ENCODE measurements at places on chromosomes 6 and 20.

- no peak for DNase-seq
These were observed 259.2 kb downstream of the ADGB start for GRCh38 chr6:146857980-146858347.

DNA sequence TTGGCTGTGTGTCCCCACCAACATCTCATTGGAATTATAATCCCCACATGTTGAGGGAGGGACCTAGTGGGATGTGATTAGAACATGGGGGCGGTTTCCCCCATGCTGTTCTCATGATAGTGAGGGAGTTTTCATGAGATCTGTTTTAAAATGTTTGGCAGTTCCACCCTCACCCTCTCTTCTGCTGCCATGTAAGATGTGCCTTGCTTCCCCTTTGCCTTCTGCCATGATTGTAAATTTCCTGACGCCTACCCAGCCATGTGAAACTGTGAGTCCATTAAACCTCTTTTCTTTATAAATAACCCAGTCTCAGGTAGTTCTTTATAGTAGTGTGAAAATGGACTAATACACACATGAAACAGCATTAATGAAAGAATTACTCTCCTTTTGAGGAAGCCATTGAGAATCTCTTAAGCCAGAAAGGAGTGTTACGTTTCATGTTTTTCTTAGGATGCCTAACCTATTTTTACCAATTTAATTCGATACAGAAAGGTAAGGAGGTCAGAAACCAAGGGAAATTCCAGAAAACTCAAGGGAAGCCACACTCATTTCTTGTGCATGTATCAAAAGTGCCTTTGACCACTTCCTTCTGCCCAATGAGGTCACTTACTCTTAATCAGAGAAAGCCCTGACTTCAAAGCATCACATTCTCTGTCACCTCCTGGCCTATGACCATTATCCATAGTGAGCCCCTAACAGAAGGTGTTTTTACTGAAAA is 24.7 kb upstream of the HINT3 start:
- no peak for DNase-seq

DNA sequence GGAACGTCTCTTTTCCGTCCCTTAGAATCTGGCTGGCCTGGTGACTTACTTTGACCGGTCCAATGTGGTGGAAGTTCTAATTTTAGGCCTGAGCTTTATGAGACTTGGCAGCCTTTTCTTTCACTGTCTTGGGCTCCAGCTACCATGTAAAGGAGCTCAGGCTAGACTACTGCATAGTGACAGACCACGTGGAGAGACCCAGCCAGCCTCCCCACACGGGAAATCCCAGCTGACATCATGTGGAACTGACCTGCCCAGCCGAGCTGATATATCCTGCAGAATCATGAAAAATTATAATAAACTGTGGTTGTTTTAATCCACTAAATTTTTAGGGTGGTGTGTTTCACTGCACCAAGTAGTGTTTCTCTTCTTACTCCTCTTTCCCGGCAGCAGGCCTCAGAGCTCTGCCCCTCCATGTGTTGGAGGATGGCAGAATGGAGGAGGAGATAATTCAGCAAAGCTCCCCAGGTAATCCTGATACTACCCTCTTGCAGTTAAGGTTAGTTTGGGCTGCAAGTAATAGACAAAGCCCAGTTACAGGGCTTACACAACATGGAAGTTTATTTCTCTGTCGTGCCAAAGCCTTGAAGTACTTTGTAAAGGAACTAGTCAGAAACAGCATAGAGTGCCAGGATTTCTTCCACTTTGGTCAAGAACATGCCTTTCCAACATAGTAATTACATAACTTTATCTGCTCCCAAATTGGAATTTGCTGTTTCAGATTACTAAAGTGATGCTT is 87.5 kb downstream of the SH3BGRL2 start:
- DNase-seq = no peak

DNA sequence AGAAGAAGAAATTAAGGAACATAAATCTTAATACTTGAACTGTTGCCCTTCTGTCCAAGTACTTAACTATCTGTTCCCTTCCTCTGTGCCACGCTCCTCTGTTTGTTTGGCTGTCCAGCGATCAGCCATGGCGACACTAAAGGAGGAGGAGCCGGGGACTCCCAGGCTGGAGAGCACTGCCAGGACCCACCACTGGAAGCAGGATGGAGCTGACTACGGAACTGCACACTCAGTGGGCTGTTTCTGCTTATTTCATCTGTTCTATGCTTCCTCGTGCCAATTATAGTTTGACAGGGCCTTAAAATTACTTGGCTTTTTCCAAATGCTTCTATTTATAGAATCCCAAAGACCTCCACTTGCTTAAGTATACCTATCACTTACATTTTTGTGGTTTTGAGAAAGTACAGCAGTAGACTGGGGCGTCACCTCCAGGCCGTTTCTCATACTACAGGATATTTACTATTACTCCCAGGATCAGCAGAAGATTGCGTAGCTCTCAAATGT is 17.1 kb downstream of the IRF4 start:
- DNase-seq = no peak

GRCh38 chr20:16699293-16699692 is 30.5 kb upstream of the SNRPB2 start:
- DNase-seq = no peak

DNA sequence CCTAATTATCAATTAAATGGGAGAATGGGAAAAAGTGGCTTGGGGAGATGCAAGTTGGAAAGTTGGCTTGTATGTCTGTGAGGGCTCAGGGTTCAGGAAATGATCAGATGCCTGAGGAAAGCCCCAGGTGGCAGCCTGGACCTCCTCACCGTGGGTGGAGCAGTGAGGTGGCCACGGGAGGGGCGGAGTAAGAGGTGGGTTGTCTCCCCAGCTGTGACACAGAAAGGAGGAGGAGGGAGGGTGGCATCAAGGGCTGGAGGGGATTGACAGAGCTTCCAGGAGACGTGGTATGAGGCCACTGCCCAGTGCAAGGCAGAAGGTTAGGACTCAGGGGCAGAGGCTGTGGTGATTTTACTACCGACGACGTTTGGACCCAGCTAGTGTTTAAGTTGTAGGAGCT is 672.2 kb downstream of the PRKN start:
- no peak for DNase-seq

DNA sequence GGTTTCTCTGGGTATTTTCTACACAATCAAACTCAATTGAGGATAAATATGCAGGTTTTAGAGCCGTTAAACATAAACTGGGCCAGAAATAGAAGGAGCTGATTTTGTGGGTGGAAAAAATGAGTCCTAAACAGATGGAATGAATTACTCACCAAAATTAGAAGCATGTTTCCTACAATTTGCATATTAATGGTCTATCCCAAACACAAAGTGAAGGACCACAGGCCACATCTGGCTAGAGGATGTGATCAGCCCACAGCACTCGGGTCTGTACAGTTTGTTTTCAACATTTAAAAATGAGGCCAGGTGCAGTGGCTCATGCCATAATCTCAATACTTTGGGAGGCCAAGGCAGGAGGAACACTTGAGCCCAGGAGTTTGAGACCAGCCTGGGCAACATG is 296.3 kb downstream of the PREX1 start:
- DNase-seq = no peak

DNA sequence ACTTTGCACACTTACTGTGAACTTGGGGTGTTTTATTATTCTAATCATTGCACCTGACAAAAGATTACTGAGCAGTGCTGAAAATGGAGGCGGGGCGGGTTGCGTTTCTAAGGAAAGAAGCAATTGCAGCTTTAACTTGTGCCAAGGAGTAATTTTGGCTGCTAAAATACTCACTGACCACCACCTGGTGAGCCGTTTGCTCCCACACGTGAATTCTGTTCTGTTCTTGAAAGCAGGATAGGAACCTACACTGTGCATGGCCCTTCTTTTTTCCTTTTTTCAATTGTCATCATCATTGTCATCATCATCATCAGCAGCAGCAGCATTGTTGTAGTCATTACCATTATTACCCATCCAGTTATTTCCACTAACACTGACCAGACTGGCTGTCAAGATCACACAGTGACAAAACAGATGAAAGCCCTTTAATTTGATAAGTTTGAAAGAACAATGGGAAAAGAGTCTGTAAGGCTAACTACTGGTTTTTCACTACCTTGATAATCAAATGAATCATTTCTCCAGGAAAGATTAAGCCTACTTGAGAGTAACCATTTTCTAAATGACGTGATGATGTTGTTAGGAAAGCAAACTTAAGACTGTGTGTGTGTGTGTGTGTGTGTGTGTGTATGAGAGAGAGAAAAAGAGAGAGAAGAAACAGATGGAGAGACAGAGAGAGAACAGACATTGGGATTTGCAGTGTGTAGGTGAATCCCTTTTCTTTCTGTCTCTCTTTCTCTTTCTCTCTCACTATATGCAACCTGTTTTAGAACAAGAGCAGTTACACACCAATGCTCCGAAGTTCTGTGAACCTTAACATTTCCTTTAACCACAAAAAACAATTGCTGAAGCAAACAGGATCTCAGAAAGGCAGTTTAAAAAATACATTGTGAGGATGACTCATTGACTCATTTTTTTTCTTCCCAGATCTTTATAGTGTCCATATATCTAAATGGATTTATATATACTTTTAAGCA is 3.8 kb downstream of the RIPOR2 start:
- peak; percentile 65 for DNase-seq

DNA sequence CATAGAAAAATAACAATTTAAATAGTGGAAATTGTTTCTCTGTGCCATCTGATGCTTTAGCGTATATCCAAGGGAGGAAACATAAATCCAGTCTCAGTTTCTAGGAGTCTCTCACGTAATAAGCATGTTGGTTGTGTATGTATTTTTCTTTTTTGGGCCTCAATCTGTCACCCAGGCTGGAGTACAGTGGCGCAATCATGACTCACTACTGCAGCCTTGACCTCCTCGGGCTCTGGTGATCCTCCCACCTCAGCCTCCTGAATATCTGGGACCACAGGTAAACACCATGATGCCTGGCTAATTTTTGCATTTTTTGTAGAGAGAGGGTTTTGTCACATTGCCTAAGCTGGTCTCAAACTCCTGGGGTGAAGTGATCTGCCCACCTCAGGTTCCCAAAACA is 78.6 kb upstream of the PLN start:
- DNase-seq = no peak

- no peak for DNase-seq
These were observed 48.2 kb downstream of the PLG start for GRCh38 chr6:160750276-160750689.

GRCh38 chr6:1554476-1555310 is 55.0 kb upstream of the FOXC1 start:
- DNase-seq = peak; percentile 64

- no peak for DNase-seq
These were observed 328.2 kb upstream of the MANEA start for GRCh38 chr6:95249175-95249574.

GRCh38 chr6:107611094-107611810 is 121.3 kb downstream of the SOBP start:
- DNase-seq = no peak

DNA sequence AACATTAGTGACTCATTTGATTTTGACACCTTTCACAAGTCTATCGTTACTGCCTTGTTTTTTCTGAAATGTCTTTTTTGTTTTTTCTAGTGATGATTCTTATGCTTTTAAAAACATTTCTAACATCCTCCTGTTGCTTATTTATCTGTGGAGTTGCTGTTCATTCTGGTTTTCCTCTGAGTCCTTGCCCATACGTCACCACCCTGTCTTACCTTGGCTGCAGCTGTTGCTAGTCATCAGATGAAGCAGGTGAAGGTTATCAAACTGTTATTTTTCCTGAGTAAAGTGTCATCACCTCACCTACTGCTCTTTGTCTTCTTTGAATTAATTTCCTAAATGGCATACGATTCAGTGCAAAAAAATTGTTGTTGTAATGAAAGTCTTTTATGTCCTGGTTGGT is 376.6 kb downstream of the GRIK2 start:
- no peak for DNase-seq

DNA sequence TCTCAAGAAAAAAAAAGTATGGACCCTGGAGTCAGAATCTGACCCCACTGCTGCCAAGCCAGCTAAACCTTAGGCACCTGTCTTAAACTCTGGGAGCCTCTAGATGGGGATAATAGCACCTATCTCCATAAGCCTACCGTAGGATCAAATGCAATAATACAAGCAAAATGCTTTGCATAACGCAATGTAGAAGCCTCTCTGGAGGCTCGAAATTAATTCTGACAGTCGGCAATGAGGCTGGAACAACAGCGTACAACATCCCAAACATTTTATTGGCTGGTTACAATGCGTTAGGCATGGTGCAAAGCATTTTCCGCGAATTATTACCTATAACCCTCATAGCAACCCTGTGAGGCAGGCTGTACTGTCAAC is 521 bp downstream of the CDK5RAP1 start:
- DNase-seq = no peak

GRCh38 chr6:142669471-142670351 is 275.3 kb downstream of the HIVEP2 start:
- no peak for DNase-seq

- DNase-seq = no peak
These were observed 78.8 kb downstream of the PTCHD4 start for GRCh38 chr6:48032151-48032550.

- no peak for DNase-seq
These were observed 148.2 kb upstream of the KCNG1 start for GRCh38 chr20:51171141-51171540.

- DNase-seq = no peak
These were observed 22.2 kb upstream of the CCN5 start for GRCh38 chr20:44692932-44693480.

DNA sequence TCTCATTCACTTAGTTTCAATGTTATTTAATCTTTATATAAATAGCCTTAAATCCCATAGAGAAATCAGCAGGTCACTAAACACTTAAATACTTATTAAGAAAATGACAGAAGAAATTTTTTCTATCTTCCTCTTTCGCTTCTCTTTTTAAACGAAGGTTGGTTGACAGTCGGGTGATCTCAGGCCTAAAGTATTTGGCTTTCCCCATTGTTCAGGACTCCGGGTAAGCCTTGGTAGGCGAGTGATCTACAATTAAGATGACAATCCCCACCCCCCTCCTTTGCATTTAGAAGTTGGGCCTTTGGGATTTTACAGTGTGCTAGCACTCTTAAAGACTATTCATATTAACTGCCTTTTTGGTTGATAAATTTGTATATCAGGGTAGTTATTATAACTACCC is 19.7 kb upstream of the UTRN start:
- no peak for DNase-seq

DNA sequence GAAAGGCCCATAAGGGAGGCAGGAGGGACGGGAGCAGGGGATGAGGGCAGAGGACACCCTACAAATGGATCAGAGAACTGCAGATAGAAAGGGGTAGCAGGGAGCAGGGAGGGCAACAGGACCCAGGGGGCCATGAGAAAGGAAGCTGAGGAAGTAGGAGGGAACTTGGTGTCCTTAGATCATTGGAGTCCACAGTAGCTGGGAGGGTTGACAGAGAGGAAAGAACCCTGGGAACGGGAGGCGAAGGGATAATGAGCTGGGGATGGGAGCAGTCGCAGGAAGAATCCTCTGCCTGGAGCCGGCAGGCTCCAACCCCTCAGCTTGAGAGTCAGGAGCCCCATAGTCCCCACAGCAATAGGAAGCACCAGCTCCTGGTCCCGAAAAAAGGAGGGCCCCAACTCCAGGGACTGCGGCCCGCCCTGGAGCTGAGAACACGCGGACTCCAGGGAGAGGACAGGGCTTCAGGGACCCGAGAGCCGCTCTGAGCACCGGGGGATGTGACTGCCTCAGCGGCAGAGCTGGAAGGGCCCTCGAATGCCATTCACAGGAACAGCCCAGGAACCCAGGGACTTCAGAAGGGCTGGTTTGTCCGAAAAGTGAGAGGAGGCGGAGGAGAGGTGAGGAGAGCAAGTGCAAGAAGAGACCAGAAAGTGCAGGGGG is 32.7 kb downstream of the HLA-A start:
- no peak for DNase-seq

- no peak for DNase-seq
These were observed 48.3 kb upstream of the IPCEF1 start for GRCh38 chr6:154404791-154405400.

- DNase-seq = no peak
These were observed 6.3 kb upstream of the PPP1R16B start for GRCh38 chr20:38799203-38799602.

Data from CD4-positive, alpha-beta T cell treated with Interleukin-6 at 100 ng/mL for 8 hours (primary cell).